ENCODE measurements at places on chromosomes 1 and 21.

DNA sequence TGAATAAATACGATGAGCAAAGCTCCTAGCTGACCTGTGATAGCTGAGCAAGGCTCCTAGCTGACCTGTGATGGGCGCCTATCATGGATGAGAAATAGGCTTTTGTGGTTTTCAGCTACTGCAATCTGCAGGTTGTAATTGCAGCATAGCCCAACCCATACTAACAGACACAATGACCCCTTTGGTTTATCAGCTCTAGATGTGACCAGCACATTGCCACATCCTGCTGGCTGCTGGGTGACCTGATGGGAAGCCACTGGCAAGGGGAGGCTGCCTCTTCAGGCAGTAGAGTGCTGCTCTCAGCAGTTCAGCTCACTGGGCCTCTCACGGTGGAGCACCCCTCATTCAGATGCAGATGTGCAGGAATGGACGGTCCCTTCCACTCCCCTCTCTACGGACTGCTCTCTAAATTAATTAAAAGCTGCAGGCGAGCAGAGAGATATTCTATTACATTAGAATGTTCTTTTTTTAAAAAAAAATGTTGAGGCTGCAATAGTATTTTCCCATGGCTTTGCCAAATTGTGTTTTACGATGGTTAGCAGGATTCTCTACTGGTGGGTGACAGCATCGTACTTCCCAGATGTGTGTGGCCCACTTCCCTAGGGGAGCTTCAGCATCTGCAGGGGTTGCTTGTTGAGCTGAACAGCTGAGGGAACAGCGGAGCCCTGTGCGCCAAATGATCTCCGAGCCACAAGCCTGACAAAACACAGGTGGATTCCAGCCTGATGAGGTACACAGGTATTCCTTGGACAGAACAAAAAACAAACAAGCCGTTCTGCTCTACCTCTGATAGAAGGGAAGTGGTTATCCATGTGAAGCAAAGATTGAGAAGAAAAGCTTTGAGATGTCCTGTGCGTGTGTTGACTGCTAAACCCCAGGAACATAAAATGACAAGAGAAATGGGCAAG, 65.0 kb downstream of the SYT6 start:
- DNase-seq = no peak

- no peak for DNase-seq
Observed at GRCh38 chr1:149849947-149850360, 49.4 kb upstream of the BOLA1 start.

DNA sequence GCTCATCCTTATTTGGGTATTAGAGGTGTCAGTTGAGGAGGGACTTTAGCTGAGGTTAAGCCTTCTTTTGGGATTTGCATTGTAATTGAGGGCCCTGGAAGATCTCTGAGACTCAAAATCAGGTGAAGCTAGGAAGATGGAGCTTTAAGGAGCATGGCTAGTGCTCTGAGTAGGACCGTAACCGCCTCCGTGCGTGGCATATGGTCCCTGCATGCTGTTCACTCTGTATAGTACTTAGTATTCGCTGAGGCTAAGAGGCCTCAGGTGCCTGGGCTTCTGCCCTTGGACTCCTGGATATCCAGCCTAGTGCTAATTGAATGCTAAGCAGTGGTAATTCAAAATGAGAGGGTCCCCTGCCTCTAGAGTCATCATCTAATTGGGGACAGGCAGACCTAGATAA, 22.5 kb downstream of the NSUN4 start:
- no peak for DNase-seq

DNA sequence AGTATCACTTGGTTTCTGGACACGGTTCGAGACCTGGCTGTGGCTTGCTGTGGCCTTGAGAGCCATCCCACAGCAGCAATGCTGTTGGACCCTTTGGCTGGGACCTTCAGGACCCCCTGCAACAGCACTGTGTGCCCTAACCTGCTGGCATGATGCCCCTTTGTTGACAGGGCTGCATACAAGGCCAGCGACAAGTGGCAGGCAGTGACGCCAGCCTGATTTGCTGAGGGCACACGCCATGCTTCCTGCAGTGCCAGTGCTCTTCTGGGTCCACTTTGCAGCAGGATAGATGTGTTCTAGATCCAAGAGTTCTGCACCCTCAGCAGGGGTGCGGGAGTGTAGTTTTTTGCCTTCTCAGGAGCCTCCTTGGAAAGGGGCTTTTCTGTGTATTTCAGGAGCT, 32.8 kb downstream of the COQ8A start:
- no peak for DNase-seq

DNA sequence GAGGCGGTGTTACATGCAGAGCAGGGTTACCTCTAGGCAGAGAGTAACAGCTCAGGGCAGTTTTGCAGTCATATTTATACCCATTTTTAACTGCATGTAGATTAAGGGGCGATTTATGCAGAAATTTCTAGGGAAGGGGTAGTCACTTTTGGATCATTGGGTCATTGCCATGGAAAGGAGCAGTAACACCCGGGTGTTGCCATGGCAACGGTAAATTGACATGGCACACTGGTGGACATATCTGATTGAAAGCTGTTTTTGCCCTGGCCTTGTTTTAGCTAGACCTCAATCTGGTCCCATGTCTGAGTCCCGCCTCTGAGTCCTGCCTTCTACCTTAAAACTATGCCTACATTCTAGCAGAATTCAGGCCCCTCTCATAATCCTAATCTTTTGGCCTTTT, 11.8 kb upstream of the USP1 start:
- no peak for DNase-seq

DNA sequence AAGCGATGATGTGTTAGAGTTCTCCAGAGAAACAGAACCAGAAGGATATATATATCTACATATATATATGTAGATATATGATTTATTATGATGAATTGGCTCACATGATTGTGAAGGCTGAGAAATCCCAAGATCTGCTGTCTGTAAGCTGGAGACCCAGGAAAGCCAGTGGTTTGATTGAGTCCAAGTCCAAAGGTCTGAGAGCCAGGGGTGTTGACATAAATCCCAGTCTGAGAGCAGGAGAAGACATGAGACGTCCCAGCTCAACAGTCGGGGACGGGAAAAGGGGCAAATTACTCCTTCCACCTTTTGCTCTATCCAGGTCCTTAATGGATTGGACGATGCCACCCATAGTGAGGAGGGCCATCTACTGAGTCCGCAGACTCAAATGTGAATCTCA, 126.6 kb downstream of the PRDM2 start:
- DNase-seq = no peak

DNA sequence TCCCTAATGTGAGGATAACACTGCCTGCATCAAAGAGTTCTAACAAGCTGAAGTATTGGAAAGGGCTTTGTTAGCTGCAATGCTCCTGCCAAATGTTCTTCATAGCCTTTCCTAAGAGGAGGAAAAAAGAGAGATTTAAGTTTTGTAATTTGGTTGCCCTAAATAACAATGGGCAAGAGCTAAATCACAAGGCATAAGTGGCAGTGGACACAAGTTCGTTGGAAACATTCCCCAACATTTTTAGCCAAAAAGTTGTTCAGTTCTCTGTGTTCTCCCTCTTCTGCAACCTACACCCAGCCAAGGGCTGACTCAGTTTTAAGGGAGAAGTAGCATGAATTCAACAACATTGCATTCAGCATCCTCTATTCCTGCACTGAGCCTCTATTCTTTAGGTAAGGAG, 2.6 kb upstream of the UQCRHL start:
- no peak for DNase-seq

DNA sequence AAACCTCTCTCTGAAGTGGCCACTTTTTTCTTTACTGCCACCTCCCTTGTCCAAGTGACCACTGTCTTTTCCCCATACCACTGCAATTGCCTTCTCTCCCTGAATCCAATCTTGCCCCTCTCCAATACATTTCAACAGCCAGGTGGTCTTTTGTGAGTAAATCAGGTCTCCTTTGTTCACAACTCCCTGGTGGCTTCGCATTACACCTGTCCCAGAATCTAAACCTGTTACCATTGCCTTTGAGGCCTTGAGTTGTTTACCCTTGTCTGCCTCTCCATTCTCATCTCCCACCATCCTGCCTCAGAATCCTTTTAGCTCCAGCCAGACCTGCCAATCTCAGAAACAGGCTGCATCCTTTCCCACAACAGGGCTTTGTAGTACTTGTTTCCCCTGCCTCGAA, 21.8 kb upstream of the DYNLT5 start:
- DNase-seq = no peak

- DNase-seq = no peak
Observed at GRCh38 chr1:63276624-63277023, 45.7 kb upstream of the FOXD3 start.

DNA sequence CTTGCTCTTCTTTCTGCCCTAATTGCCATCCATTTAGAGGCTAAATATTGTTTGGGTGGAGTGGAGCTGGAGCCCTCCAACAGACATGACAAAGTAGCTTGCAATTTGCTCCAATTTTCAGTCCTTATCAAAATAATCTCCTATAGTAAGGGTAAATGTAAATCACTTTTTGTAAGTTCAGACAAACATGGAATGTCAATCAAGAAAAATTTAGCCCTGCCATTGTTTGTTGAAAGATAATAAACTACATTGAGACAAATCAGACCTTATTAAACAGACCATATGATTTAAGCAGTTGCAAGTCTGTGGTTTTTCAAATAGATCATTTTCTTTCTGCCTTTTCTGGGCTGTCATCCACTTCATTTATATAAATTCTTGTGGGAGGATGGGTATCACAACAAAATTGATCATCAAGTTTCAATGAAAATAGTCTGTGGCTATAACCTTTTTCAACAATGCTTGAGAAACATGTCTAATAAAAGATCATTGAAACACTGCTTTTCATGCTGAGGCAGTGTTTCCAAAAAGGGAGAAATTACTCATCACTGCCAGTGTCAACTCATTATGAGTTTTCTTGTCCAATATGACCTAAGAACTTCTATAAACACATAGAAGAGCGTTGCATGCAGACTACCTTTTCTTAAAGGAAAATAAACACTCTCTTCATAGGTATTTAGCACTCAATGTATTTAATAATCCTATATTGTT, 1152.0 kb upstream of the B3GALT2 start:
- DNase-seq = peak; percentile 19

- no peak for DNase-seq
Observed at GRCh38 chr21:35381743-35382310, 332.7 kb upstream of the RUNX1 start.

DNA sequence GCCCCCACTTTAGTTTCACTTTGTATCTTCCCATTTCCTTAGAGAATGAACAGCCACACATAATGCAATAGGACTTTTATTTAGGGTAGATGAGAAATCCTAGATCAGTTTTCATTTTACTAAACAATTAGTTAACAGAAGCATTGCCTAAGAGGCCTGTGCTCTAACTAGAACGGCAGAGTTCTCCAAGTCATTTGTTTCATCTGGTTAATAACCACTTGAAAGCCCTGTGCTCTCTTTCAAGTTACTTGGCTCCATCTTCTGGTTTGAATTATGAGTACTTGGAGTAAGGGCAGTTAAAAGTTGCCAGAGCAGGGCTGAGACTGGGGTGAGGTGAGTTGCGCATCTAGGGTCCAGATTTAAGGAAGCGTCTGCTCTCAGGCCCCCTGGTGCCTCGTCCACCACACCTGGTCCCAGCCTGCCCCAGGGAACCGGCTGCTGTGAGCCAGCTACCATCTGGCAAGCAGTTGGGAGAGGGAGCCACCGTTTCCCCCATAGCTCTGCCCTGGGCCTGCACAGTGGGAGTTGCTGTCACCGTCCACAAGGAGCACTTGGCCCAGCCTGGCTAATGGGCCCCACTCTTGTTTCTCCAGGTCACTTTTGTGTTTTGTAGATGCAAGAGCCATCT, 18.1 kb upstream of the SLC44A3 start:
- no peak for DNase-seq

DNA sequence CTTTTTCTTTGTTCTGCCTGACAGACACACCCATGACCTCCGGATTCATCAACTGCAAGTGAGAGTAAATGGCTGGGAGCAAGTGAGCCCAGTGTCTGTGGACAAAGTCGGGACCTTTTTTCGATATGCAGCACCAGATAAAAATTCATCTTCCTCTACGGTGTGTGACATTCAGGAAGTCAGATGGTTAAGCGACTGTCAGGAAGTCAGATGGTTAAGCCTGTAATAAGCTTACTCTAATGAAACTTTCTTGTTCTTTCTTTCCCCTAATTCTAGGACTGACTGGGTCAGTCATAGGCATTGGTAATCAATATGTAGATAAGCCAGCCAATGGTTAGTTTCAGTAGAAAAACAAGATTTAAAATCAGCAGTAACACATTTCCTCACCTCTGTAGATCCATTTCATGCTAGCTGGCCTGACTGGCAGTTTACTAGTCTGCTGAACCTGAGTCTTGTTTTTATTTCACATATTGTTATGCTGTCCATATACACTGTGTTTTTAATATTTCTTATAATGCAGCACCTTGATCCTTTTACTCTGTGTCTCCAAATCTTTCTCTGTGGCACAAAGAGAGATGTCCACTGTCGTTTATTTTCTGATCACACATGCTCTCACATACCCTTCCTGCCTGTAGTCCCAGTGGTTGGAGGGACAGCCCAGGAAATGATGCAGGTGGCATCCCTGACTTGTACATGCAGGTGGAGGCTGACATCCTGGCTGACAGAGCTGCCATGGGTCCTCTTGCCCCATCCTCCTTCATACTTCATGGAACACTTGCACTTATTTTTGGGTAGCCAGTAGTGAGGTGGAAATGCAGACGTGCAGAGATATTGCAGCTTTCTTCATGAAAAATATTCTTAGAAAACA, 115.8 kb downstream of the VPS13D start:
- DNase-seq = no peak

GRCh38 chr1:84957966-84958365, 38.9 kb downstream of the MCOLN2 start:
- no peak for DNase-seq

- DNase-seq = no peak
Observed at GRCh38 chr1:196380316-196380715, 227.9 kb downstream of the KCNT2 start.

DNA sequence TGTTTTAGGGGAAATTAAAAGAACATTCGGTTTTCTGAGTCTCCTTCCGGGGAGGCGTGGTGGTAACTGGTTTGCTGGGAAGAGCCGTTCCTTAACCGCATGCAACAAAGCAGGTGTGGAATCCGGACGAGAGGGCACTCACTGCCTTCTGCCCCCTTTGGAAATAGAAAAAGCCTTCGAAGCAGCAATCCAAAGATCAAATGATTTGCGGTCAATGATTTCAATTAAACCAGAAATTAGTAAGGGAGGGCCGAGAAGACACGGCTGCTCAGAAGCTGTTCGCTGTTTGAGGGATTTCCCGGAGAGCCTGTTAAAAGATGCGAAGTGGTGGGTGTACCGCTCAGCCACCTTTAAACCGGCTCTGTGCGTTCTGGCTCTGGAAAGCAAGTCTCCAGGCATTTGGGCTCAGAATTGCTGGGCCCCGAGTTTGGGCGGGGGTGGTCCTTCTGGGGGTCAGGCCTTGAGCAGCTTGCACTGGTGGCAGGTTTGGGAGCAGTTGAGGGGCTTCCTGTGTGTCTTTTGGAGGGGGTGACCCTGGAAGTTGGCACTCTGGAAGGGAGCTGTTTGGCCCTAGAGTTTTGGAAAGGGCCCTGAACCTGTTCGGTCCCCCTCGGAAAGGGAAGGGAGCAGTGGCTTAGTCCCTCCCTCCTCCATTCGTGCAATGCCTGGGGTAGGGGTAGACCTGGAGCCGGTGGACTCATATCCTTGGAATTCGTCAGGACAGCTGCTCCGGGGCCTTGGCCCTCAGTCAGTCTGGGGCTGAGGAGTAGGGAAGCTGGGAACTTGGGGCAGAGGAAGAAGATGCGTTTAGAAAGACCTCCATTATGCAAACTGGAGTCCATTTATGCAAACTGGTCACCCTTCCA, 3.1 kb downstream of the SIM2 start:
- DNase-seq = no peak
